ENCODE measurements at places on chromosomes 2 and 18.

DNA sequence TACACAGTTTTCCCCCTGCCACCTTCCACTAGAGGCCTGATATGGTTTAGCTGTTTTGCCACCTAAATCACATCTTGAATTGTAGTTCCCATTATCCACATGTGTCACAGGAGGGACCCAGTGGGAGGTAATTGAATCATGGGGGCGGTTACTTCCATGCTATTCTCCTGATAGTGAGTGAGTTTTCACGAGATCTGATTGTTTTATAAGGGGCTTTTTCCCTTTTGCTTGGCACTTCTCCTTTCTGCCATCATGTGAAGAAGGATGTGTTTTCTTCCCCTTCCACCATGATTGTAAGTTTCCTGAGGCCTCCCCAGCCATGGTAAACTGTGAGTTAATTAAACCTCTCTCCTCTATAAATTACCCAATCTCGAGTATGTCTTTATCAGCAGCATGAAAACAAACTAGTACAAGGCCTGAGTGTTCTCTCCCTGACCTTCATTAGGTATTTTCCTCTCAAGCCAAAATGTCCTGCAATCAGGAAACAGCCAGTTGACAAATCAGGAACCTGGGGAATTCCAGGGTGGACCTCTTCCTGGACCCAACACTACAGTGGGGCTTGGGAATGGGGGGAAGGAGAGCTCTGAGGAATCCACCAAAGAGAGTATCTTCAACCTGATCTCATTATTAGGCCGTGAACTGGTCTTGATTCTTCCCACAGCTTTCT is 129.9 kb downstream of the TXNL1 start:
- DNase-seq: no peak

DNA sequence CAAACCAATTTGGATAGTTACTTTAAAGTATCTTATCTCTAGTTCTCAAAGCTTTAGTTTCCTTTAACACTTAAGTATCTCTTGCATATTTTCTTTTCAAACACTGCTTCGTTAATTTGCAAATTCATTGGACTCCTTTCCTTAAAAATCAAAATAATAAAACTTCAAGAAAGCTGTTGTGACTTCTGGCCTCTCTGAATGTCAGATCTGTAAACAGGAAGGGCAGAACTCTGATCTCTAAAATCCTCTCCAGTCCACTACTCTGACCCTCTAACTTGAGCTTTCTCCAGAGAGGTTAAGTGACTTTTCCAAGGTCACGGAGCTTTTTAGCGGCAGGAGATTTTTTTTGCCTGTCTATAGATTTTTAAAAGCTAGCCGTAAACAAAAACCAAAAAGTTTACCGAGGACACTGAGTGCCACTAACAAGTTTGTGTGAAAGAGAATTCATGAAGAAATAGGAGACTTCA is 155.5 kb downstream of the TGIF1 start:
- no peak for DNase-seq

DNA sequence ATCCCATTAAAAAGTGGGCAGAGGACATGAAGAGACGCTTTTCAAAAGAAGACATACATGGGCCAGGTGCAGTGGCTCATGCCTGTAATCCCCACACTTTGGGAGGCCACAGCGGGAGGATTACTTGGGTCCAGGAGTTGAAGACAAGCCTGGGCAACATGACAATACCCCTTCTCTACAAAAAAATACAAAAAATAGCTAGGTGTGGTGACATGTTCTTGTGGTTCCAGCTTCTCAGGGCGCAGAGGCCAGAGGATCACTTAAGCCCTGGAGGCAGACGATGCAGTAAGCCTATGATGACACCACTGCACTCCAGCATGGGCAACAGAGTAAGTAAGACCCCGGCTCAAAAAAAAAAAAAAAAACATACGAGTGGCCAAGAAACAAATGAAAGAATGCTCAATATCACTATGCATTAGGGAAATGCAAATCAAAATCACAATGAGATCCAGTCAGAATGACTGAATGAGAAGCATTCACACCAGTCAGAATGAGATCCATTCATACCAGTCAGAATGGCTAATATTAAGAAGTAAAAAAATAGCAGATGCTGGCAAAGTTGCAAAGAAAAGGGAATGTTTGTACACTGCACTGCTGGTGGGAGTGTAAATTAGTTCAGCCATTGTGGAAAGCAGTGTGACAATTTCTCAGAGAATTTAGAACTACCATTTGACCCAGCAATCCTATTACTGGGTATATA is 550.2 kb upstream of the SLC39A10 start:
- DNase-seq: no peak

DNA sequence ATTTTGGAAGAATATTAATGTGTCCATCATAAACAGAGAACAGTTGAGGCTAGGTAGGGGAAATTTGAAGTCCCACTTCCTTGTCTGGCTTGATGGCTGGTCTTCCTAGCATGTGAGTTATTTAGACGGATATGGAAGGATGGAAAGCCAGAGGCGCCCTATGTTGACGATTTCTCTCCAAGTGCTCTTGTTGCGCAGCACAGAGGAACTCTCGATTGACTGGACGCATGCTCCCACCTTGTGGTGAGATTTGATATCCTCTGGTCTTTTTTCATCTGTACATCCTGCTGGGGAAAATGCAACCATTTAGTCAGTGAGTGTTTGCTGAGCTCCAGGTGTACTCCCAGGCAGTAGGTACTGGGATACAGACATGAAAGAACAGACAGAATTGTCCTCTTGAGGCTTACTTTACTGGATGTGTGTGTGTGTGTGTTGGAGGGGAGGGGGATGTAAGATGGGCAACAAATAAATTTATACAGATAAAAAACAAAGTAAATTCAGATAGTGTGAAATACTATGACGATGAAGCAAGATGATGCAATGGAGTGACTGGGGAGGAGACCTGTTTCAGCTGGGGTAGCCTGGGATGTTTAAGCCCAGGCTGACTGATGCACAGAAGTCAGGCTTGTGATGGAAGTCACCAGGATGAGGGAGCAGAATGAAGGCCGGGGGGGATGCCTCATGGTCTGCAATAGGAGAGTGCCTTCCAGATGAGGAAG is 137.2 kb downstream of the TRIM43 start:
- DNase-seq: peak; percentile 16

DNA sequence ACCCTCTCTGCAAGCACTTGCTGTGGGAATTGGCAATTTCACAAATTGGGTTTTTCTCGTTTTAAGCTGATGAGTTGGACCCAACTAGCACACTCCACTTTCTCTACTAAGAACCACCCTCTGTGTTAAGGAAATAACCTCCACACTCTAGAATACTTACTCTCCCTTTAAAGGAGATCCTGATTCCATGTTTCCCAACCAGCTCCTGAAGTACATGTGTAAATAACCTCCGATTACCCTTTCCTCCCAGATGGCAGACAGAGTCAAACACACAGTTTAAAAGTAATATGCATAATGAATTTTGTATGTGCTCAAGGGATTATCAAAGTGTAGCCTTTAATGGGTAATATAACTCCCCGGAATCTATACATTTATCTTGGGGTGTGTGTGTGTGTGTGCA is 171.3 kb upstream of the OSR1 start:
- no peak for DNase-seq

GRCh38 chr2:222180619-222181018 is 118.2 kb downstream of the PAX3 start:
- no peak for DNase-seq

DNA sequence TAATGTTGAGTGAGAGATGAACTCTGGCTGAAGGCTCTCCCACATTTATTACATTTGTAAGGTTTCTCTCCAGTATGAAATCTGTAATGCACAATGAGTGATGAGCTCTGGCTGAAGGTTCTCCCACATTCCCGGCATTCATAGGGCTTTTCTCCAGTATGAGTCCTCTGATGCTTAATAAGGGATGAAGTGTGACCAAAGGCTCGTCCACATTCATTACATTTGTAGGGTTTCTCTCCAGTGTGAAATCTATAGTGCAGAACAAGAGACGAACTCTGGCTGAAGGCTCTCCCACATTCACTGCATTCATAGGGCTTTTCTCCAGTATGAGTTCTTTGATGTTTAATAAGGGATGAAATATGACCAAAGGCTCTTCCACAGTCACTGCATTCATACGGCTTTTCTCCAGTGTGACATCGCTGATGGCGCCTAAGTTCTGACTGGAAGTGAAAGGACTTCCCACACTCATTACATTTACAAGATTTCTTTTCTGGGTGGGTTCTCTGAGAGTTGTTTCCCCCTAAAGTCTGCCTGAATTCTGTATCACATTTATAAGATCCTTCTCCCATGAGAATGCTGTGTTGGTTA is 10.2 kb downstream of the ZNF514 start:
- DNase-seq: no peak

DNA sequence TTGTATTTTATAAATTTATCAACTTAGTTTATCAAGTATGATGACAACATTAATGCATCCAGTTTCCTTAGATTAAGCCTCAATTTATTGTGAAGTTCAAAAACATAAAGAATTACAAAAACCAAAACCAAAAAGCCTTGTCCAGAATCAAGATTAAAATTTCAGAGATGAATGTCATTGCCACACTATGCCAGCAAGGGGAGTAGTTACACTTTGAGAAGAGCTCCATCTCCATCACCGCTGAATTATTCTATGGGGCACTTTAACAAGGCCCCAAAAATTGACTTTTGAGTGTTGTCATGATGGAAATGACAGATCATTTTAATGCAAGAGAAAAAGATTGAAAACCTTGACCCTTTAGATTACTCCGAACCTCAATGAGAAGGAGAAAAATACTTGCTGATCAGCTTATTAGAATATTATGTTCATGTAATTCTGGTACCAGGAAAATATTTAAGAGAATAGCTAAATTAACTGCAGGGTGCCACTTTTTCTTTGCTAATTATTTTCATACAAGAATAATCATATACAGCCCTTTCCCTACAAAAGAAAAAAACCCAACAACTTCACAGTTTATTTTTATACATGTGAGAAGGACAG is 152.5 kb upstream of the AQP4 start:
- DNase-seq: no peak

- no peak for DNase-seq
Measured at GRCh38 chr2:58006952-58007284, 39.7 kb upstream of the VRK2 start.

- DNase-seq: no peak
Measured at GRCh38 chr2:56534321-56534720, 350.5 kb downstream of the CCDC85A start.

DNA sequence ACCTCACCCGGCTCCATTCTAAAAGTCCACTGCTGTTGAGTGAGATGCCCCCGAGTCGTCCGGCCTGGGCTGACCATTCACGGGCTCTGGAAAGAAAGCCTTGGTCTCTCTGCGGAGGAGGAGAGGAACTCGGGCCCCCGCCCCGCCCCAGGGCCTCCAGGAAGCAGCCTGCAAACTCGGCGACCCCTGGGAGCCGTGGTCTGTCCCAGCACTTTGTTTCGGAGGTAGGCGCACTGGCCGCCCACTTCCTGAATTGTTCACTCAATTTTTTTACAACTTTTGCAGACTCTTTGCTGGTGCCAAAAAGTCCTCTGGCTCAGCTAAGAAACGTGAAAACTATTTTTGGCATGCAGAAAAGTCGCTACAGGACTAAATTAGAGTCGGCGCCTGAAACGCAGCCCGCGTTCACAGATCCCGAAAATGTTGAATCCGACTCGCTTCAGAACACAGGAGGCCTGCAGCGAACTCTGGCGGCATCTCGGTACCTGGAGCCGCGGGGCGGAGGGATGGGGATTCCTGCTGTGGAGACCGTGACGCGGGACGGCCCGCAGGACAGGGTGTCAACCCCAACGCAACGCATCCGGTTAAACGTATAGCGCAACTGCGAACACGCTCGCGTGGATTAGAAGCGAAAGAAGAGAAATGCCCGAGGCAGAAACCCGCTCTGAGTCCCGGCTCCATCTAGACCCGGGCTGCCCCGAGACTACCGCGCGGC is 1.5 kb downstream of the PXDN start:
- no peak for DNase-seq

DNA sequence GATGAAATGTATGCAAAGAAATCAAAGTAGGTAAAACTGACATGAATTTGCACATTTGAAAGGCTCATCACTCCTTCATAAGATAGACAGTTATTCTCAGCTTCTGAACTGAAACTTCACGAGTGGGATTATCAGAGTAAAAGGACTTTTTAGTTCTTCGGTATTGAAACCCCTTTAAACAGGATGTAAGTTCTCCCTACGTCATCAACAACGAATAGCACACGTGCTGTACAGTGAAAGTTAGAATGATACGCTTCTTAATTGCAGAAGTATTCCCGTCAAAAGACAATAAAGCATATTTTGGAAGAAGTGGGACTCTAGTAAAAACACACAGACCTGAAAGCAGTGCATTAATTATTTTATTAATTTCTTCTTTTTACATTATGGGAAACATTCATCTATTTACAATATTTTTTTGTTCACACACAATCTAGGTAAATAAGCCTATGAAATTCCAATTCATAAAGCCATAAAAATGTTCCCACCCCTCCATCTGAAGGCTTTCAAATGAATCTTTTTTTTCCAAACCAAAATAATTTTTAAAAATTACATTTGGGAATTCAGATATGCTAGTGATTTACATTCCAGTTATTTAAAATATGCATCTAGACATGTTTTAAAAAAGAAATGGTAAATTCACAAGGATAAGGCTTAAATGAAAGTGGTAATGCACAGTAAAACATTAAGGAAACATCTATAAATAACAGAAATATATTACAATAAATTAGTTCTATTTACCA is 45.9 kb downstream of the TGIF1 start:
- DNase-seq: no peak

GRCh38 chr18:63758615-63759240 is 16.5 kb upstream of the SERPINB7 start:
- no peak for DNase-seq

DNA sequence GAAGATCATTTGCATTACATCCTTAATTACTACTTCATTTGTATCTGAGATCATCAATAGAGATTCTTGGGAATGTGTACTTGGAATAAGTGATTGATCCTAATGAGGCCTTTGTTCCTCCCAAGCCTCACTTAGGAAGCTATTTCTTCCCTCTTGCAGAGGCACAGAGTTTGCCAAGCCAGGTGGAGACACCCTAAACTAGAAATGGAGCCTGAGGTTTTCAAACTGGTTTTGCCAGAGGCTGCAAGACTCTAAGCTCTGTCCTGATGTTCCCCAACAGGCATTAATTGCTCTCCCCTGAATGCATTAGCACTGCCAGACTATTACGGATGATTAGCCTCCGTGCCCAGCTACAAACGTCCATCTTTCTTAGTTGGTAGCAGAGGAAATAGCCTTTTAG is 125.2 kb upstream of the LGALSL start:
- DNase-seq: no peak

DNA sequence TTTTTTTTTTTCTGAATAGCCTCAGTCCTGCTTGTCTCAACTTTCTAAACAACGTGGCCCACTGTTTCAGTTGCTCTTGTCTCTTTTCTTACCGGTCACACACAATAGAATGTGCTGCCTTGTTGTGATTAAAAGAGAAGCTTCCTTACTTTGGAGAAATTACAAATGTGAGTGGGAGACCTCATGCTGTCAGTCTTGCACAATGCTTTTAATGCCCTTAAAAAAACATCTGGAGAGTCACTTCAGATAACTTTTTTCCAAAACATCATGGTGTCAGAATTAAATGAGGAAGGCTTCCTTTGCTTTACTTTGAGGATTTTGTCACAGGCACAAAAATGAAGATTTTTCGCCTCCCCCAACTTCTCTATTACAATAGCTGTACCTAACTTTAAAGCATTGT is 37.7 kb downstream of the LHCGR start:
- no peak for DNase-seq

DNA sequence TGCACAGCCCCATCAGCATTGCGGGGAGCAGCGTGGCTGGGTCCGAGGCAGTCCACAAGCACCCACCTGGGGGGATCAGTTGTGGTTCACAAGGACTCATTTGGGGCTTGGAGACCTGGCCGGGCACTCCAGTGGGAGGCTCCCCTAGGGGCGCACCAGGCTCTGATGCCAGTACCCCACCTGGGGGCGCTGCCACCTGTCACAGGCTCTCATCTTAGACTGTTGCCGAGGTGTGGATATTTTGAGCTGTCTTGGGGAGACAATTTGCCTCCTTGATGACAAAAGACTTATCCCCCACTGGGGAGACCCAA is 3.0 kb downstream of the ADRA2B start:
- DNase-seq: no peak

Measured in GM19239 (cell line).